ENCODE measurements at places on chromosomes 3 and 15. TPM values are rescaled to one million over a fixed set of nuclear protein-coding genes. Genes with fewer than 3 reads are reported as not detected.

The MYRIP gene
- not detected for total RNA-seq

The EFHB gene
- 0.51 TPM for total RNA-seq

DNA sequence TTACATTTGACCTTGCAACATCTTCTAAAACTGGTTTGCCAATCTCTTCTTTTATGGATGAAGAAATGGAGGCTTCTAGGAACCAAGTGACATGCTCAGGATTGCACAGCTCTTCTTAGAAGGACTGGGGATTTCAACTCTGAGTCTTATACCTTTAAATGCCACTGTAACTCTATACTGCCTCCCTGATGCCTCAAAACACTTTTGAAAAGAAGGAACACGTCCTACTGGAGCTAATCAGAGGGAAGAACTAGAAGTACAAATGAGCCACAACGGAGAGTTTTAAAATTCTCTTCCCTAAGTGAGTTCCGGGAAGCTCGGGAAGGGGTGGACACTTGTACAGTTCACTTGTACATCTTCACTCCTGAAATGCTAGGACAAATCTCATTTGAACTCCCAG, 949 bp upstream of the MITF start:
- peaks cover 43% of the 10 kb centered on the region for H3K27me3 ChIP-seq
- H3K4me1 ChIP-seq, result no peaks in the 10 kb centered on the region
- H3K27ac ChIP-seq, result no peak overlapping the region
- H3K4me3 ChIP-seq, result peak overlapping the region; percentile 52
- no peaks in the 10 kb centered on the region for H3K36me3 ChIP-seq

GRCh38 chr15:31261266-31262142, 65.1 kb upstream of the KLF13 start:
- H3K4me3 ChIP-seq, result no peak overlapping the region
- peaks cover 58% of the 10 kb centered on the region for H3K4me1 ChIP-seq
- DNase-seq, result no peak
- H3K36me3 ChIP-seq, result no peaks in the 10 kb centered on the region

DNA sequence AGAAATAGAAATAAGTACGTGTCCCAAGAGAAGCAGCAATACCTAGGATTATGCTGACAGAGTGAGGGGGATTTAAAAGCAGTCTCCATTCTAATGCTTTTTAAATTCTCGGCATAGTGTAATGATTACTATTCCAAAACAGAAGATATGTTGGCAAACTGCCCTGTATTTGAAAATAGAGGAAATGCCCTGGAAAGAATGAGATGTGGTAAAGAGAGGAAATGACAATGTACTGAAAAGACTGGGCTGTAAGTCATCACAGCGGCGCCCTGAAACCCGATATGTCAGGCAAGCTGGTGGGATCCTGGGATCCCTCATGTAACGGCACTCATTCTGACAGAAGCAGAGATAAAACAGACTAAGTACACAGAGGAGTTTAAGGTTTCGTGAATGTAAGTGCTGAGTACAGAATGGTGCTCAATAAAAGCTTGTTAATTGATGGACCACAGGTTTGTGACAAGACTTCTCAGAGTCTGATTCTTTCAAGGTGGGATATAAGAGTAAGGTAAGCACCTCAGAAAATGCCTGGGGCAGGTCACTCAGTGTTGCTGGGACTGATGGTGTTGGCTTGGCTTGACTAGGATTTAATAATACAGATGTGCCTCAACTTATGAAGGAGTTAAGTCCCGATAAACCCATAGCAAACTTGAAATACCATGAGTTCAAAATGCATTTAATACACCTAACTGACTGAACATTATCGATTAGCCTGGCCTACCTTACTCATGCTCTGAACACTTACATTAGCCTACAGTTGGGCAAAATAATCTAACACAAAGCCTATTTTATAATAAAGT, 91.4 kb downstream of the NFKBIZ start:
- no peak overlapping the region for H3K4me3 ChIP-seq
- H3K27ac ChIP-seq, result no peak overlapping the region
- H3K27me3 ChIP-seq, result peaks cover 2% of the 10 kb centered on the region
- H3K4me1 ChIP-seq, result peaks cover 39% of the 10 kb centered on the region
- peak; percentile 53 for DNase-seq
